ENCODE measurements at places on chromosomes 7 and 10.

DNA sequence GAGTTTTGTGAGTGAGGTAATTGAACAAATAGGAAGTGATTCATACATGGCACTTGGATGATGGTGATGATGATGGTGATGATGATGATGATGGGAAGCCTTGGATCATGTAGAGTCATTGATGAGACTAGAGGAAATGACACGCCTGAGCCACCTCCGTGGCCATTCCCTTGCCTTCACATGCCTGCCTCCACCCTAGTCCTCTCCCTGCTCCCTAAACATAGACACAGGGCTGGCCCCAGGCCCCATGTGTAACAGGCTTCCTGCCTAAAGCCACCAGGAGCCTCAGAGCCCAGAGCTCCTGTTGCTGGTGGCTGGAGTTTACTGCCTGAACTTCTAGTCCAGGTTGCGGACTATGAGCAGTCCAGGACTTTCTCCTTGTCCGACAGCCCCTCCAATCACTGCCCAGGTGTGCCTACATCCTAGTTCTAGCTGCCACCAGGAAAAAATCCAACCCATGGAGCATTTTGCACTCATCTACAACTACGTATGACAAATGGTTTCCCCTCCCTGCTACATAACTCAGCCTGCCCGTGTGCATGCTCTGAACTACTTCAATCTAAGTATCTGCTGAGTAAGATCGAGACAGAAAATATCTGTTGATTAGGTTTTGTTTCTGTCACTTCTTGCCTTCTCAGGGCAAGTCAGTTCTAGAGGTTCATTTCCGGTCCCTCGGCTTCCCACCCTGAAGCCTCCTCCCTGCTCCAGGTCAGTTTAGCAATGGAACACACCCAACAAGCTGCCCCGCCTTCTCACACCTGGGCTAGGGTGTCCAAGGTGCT, 35.5 kb upstream of the KDM7A start:
- no peak for DNase-seq

DNA sequence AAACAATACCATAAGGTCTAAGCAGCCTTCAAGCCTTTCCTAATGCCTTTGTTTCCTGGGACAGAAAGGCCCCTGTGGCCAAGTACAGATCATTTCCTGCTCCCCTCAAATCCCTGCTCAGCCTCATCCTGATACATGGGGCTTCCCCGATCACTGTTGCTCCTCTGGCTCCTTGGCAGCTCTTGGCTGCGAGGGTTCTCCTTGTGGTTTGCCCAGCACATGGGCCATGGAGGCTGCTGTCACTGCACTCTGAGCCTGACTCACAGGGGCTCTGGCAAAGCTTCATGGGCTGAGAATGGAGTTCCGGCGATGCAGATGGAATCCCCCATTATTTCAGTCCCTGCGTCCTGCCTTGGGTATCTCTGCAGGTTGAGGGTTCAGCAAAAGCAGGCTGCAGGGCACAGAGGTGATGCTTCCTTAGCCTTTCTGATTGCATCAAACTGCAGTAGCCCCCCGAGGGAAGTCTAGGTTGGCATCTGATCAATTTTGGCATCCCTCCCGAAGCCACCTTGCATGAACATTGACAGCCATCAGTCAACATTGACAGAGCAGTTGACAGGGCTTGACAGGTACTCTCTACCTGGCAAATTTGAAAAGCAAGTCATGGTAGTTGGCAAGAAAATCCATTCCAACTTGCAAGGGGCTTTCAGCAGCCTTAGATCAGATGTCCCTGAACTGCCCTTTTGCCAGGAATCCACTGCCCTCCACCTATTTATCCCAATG, 168.6 kb downstream of the GFRA1 start:
- no peak for DNase-seq

GRCh38 chr7:80476035-80476434, 35.8 kb downstream of the GNAT3 start:
- no peak for DNase-seq

DNA sequence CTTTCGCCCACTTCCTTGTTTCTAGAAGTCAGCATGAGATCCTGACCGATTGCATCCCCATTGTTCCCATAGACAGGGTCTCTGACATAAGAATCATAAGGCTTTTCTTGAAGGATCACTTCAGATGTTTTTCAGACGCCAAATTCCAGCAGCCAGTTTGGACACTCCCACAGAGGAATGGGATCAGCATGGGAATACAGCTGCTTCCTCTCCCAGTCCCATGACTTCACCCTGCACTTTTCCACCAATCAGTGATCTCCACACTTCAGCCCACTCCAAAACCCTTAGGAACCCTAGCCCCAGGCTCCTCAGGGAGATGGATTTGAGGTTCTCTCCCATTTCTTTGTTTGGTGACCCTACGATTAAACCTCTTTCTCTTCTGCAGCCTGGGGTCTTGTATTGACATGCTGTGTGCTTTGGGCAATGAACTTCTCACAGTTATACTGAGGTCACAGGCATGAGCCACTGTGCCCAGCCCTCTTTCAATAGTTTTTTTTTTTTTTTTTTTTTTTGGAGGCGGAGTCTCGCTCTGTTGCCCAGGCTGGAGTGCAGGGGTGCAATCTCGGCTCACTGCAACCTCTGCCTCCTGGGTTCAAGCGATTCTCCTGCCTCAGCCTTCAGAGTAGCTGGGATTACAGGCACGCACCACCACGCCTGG, 52.8 kb upstream of the CHST3 start:
- DNase-seq = no peak
